ENCODE measurements at places on chromosomes 3 and 15. TPM values are rescaled to one million over a fixed set of nuclear protein-coding genes. Genes with fewer than 3 reads are reported as not detected.

The PCBP4 gene
- 38.5 TPM for total RNA-seq

The ZMYND10 gene
- 1.3 TPM for total RNA-seq

The PRR20G gene
- not detected for total RNA-seq

The PPIP5K1 gene
- total RNA-seq, result 21.8 TPM

The GOLGA6B gene
- total RNA-seq, result under 0.01 TPM

The CLRN1 gene
- not detected for total RNA-seq

The SST gene
- total RNA-seq, result not detected

The RPP25 gene
- total RNA-seq, result 0.34 TPM
